Right hindlimb (tissue), 1 donor: ENCODE measurements at places on chromosomes 16 and 17.

DNA sequence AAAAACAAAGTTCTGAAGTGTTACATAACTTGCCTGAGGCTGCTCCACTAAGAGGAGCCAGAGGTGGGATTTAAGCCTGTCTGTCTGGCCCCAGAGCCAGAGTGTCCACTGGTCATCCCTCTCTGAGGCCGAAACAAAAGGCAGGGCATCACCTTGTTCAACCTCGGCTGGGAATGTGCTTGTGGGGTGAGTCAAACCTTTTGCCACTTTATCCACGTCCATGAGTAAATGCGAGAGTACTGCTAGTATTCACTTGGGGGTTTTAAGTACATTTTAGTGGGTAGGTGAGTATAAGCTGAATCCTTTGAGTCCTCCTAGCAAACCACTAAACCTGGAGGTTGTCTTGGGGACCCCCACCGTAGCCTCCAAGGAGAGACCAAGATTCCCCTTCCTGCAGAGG lies 103.5 kb downstream of the STX8 start:
- no peak for DNase-seq

DNA sequence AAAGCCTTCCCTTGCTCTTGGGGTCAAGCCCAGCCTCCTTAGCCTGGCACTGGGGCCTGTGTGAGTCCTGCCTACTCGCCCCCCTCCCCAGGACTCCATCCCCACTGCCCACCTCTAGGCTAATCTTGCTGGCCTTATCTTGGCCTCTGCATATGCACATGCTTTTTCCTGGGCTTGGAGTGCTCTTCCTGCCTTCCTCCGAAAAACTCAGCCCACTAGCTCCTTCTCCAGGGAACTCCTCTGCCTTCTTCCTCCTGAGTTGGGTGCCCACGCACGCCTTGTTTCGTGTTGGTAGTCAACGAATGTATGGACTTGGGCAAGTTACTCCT lies 16.5 kb downstream of the TBX2 start:
- peak; percentile 28 for DNase-seq

- no peak for DNase-seq
Observed at GRCh38 chr17:80393961-80394360, 21.0 kb upstream of the ENDOV start.

DNA sequence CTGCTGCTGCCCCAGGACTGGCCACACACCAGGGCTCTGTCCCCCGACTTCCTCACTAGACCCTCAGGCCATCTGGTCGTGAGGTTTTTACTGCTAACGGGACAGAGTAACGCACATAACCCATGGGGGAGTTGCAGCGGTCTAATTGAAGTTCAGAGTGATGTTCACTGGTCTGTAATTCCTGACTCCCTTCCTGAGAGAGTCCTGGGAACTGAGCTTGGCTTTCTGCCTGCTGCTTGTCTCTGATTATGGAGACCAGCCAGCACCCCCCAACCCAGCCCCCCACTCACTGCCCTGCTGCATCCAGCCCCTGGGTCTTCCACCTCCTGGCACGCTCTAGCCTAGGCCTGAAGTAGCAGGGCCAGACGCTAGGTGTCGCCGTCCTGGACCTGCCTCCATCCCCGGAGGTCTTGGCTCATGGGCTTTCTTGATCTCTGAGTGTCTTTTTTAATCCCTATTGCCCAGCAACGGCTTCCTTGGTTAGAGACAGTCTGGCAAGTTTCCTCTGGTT lies 192.9 kb downstream of the CCDC182 start:
- DNase-seq, result peak; percentile 53

GRCh38 chr17:82108038-82108437 lies 10.0 kb upstream of the FASN start:
- peak; percentile 15 for DNase-seq

- no peak for DNase-seq
Observed at GRCh38 chr17:27539152-27539551, 82.9 kb downstream of the KSR1 start.

- DNase-seq, result peak; percentile 55
Observed at GRCh38 chr17:851924-852323, 69.8 kb downstream of the MRM3 start.

GRCh38 chr17:79937391-79938335 lies 98.0 kb downstream of the TBC1D16 start:
- peak; percentile 73 for DNase-seq

- DNase-seq, result no peak
Observed at GRCh38 chr16:85447693-85448313, 165.3 kb upstream of the GSE1 start.

GRCh38 chr17:17672453-17673368 lies 8.5 kb upstream of the RAI1 start:
- no peak for DNase-seq

DNA sequence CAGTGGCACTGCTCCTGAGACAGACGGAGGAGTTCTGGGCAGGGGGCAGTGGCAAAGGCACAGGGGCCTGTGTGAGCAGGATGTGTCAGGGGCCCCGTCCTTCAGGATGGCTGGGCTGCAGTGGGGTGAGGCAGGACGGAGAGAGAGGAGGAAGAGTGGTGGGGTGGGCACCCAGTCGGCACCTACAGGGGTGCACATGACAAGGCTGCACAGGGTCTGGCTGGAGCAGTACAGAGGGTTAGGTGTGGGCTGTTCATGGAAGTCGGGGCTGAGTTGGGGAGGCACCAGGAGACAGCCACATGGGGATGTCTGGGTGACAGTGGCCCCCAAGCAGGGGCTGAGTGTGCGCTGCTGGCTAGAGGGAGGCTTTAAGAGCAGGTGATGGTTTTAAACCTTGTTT lies 106.0 kb downstream of the RAB11FIP4 start:
- no peak for DNase-seq

GRCh38 chr17:82838386-82839063 lies 1.3 kb downstream of the ZNF750 start:
- no peak for DNase-seq
